ENCODE measurements at places on chromosomes 5 and 9.

DNA sequence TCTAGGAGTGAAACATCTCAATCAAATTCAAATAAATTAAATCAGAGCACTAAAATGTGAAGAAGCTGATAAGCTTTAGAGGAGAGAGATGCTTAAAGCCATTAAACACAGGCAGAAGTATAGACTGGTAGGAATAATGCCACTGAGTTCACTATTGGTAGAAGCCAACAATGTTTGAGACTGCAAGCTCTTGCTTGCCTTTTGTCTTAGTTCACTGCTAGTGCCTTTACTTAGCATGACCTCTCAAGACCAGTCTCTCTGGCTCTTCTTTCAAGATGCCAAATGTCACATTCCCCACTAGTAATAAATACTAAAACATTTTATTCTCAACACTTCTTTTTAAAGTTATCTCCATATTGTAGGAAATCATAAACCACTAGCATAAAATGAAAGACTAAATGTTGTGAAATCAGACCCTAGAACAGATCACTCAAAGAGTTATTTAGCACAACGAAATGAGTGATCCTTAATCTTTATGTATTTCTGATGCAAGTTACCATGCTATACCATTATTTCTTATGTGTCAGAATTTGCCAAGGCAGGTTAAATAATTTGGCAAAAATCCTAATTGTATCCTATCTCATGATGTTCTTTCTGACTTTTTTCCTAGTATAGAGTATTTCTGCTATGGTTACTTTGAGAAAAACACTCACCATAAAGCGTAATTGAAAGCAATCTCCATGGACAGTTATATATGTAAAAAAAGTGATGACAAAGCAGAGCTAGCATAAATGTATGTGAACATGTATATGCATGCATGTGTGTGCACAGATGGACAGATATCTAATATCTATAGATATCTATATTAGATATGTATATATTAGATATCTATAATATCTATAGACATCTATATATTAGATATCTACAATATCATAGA, 57.5 kb downstream of the PJA2 start:
- DNase-seq: no peak

DNA sequence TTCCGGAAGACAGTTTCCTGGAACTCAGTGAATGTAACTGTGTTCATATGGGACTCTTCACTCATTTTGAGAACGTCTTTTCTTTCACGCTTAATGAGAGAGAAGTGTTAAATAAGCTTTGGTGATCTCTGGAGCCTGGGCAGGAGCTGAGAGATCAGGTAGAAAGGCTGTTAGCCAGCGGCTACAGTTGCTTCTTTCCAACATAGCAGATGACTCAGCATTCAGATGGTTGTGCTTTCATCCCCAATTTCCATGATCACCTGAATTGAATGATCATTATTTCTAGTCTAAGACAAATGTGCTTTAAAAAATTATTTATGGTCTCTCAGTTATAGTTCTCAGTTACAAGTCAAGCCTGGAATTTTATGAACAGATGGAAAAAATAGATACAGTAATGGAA, 234.5 kb downstream of the ADAMTSL1 start:
- DNase-seq: no peak

- DNase-seq: no peak
Observed at GRCh38 chr5:158875272-158875679, 224.4 kb downstream of the EBF1 start.

DNA sequence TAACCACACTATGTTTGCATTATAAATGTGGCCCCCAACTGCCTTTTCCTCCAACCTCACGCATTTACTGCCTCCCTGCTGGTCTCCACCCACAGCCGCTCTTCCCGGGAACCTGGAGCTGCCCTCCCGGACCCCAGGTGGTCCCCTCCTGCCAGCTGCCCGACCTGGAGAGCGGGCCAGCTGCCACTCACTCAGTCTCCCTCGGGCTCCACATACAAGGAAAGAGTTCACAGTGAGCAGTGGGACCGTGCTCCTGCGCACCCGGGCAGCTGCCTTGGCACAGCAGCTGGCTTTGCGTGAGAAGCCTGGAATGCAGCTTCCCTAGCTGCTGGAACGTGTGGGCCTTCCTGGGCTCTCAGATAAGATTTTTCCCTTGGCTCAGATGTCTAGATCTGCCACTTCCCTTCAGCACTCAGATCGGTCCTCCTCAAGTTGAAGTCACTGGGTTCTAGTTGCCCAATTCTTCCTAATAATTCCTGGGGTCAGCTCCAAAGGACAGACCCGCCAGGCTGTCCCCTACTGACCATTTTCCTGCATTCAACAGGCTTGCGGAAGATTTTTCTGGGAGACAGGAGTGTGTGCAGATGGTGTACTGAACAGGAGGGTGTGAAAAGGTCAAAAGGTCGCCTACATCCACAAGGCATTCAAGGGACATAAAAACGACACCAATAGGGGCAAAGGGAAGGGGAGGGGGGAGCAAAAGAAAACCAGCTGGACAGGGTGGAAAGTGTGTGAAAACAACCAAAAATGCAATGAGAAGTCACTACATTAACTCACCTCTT, 69.1 kb downstream of the MYO10 start:
- DNase-seq: no peak

GRCh38 chr9:135468854-135469521, 10.6 kb upstream of the PPP1R26 start:
- no peak for DNase-seq

- no peak for DNase-seq
Observed at GRCh38 chr9:97594381-97594921, 38.7 kb downstream of the TSTD2 start.

GRCh38 chr5:135329913-135330797, 68.9 kb downstream of the MACROH2A1 start:
- no peak for DNase-seq

DNA sequence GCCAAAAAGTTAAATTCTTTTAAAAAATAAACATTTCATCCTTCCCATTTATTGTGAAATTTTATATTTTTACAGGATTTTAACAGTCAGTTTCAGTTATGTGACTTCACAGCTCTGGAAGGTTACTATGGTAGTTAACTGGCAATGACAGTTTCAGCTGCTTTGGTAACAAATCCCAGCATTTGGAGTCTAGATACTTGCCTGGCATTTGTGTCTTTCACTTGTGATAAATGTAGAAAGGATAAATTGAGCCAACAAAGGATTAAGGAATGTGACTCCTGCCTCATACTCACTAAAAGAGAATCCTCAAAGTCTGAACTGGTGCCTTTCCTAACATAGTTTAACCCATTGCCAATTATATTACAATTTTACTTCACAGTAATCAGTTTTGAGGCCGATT, 315.5 kb downstream of the FER start:
- no peak for DNase-seq

- DNase-seq: no peak
Observed at GRCh38 chr5:164091836-164092235, 586.4 kb downstream of the MAT2B start.

DNA sequence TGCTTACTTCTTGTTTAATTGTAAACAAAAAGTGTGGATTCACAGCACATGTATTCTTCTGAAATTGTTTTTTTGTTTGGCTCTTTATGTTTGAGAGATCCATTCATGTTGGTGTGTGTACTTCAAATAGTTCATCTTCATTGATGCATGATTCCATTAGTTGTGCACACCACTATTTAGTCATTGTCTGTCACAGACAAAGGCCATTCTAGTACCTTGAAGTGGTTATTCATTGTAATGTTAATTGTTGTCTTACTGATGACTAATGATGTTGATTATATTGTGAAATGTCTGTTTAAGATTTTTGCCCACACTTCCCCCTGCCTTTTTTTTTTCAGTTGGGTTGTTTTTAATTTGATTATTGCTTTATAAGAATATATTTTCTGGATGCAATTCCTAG, 391.3 kb downstream of the DIRAS2 start:
- no peak for DNase-seq

- DNase-seq: no peak
Observed at GRCh38 chr9:135969064-135969683, 8.0 kb upstream of the UBAC1 start.

DNA sequence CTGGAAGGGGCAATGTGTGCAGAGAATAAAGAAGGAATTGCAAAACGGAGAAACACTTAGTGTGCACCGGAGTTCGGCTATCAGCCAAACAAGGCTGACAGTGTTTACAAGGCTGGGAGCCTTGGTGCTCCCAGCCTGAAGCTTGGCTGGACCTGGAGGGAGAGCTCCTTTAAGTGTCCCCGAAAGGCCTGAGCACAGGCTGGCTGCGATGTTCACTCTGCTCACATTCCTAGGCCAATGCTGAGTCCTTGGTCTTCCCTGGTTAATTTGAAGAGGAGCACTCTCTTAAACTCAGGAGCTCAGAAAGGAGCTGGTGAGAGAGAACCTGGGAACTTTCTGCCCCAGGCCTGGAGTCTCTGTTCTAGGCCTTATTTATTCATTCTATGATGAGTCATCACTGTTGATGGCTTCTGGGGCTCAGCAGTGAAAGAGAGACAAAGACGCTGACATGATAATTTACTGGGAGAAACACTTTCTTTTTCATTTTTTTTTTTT, 88.6 kb upstream of the MYO10 start:
- no peak for DNase-seq

DNA sequence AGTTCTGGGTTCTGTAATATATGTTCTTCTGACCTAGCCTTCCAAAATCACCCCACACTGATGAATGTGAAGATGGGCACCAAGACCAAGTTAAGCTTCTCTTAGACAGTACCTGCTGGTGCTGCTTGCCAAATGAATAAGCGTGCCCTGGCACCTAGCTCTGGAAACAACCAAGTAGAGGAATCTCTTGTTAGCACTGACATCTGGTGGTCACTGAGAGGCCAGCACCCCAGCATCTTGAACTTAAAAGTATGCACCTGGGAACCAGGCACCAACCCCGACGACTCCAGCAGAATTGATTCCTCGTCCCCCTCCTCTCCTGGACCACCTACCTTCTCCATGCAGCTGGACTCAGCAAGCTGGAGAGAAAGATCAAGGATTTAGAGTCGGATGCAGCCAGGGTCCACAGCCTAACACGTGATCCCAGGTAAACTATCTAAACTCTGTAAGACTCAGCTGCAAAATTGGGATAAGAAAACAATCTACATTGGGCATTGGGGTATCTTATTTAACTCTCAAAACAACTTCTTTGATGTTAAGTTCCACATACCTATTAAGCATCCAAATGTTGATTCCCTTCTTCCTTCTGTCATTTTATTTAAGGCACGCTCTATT, 89.8 kb downstream of the SLC1A3 start:
- DNase-seq: peak; percentile 42

GRCh38 chr9:120876842-120877240, at the start of gene PHF19:
Gene PHF19, minus strand, starts transcription at chr9:120877188. Its CDS starts 2,447 bp downstream, at chr9:120874741.
- DNase-seq: no peak

GRCh38 chr5:132277971-132278853, 16.0 kb upstream of the SLC22A4 start:
- no peak for DNase-seq

DNA sequence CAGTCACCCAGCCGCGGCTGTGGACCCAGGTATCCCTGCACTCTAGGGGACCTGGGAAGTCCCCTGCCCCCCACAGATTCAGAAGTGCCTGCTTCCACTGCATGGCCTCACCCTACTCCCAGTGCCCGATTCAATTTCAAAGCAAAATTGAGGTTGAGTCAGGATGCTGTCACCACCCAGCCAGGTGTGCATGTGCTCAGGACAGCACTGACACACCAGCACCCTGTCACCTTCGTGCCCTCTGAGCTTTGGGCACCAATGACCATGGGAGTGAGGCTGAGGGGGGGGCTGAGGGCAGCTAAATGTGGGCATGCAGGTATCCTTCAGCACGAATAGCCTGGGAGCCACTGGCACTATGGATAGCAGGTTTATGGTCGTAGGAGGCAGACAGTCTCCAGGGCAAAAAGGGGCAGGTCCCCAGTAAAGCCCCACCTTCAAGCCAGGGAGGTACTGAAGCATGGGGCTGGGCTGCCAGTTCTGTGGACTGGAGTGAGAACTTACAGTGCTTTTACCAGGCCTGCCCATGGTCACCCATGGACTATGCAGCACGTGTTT, 1151.6 kb upstream of the CDH6 start:
- DNase-seq: no peak

- no peak for DNase-seq
Observed at GRCh38 chr9:132748450-132748849, 78.2 kb downstream of the GTF3C4 start.

DNA sequence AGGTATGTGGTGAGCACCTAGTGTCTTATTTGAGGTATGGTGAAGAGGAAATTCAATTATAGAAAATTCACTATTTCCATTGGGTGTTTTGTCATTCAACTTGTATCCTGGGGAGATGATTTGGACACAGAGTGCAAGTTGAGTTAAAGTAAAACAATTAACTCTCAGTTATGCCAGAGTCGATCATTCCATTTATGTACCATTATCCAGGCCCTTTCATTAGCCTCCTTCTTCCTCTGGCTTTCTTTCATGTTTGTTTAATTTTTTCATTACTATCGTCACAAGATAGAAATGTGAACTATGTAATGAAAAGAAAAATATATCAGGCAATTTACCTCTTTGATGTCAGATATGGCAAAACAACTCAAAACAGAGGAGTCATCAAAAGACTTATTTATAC, 1347.2 kb upstream of the NUDT12 start:
- no peak for DNase-seq

DNA sequence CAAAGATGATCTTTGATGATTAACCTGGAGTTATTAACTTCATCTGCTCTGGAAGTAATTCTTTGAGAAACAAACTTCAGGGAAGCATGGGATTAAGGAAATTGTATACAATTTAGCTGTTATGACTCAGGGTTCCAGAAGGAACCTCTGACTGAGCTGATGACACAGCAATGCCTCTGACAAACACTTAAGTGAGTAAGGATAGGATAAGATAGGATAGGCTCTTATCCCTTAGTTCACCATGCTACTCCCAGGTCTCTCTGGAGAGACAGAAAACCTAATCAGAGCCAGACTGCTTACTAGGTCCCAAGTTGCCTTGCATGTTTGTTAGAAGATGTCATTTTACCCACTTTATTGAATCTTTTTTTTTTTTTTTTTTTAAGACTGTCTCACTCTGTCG, 12.6 kb upstream of the TMEM38B start:
- no peak for DNase-seq

DNA sequence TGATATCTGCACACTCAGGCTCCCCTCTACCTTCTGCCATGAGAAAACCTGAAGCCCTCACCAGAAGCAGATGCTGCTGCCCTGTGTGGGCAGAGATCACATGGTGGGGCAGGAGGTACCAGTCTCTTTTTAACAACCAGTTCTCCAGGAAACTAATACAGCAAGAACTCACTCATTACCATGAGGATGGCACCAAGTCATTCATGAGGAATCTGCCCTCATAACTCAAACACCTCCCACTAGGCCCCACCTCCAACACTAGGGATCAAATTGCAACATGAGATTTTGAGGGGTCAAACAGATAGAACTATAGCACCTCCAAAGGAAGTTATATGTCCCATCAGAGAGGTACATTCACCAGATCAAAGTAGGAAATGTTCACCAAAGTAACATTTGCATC, 136.3 kb upstream of the SHB start:
- no peak for DNase-seq

GRCh38 chr9:93112864-93113389, 16.9 kb downstream of the CARD19 start:
- no peak for DNase-seq

- DNase-seq: no peak
Observed at GRCh38 chr5:165781738-165782137, 2276.3 kb downstream of the MAT2B start.

- DNase-seq: no peak
Observed at GRCh38 chr9:26231391-26231790, 553.1 kb upstream of the TUSC1 start.

- DNase-seq: no peak
Observed at GRCh38 chr9:97970165-97970564, 13.0 kb upstream of the ANP32B start.

Measured in muscle of arm (tissue), 14 donors.